Mesenteric fat pad (tissue), 1 donor: ENCODE measurements at places on chromosomes 3 and 15. TPM values are rescaled to one million over a fixed set of nuclear protein-coding genes. Genes with fewer than 3 reads are reported as not detected.

DNA sequence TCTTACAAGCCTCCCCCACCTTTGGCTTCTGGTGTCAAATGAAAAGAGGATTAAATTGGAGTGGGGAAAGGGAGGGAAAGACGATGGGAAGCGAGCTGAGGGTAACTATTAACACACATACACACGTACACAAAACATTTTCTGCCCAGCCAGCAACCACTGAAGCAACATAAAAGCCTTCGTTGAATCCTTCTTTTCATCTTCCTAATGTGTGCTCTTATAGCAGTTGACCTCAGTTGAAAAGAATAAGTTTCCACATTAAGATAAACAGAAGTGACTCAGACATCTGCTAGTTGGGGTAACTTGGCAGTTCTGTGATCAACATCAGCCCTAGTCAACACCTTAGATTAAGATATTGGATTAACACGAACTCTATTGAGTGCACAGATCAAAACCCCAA lies 558.5 kb downstream of the MECOM start:
- DNase-seq = no peak

DNA sequence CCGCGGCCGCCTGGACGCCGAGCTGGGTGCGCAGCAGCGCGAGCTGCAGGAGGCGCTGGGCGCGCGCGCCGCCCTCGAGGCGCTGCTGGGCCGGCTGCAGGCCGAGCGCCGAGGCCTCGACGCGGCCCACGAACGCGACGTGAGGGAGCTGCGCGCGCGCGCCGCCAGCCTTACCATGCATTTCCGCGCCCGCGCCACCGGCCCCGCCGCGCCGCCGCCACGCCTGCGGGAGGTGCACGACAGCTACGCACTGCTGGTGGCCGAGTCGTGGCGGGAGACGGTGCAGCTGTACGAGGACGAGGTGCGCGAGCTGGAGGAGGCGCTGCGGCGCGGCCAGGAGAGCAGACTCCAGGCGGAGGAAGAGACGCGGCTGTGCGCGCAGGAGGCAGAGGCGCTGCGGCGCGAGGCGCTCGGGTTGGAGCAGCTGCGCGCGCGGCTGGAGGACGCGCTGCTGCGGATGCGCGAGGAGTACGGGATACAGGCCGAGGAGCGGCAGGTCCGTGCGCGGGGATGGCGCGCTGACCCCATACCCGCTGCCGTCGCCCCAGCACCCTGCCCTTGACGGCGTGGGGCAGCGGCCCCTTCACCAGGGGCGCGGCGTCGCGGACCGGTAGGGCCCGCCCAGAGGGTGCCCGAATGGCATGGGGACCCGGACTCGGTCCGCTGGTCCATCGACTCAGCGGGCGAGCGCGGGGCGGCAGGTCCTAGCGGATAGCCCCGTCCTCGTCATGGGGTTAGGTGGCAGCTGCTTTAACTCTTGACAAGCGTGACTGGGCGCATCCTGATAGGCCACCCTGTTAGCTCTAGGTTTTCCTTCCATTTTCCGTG lies 848 bp downstream of the SYNM start:
- DNase-seq = peak; percentile 88

DNA sequence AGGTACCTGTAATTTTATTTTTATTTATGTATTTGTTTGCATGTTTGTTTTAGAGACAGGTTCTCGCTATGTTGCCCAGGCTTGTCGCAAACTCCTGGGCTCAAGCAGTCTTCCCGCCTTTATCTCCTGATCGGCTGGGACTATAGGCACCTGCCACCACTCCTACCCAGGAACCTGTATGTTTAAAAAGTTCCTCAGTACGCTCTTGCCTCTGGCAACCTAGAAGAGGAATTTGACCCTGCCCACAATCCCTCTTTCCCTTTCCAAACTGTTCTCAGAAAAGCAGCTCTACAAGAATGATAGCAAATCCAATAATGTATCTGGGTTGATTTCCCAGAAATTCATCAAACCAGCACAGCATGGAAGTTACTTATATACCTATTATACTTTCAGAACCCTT lies 20.9 kb upstream of the PHLDB2 start:
- no peak for DNase-seq

DNA sequence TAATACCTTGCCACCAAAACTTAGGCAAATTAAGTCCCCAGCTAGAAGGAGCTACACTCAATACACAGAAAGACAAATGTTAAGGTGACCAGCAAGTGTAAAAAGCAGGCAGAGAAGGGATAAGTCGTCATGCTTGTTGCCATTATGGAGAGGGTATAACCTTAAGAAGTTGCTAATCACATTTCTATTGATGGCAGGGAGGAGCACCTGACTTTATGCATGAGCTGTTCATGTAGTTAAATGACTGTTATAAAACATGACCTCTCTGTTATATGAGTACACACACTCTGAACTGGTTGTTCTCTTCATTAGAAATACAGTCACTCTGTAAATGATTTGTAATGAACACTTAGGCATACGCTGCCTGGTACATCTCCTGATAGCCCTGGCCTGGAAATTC lies 6.6 kb upstream of the CCNL1 start:
- no peak for DNase-seq

GRCh38 chr3:100882571-100882984 lies 110.6 kb downstream of the ABI3BP start:
- DNase-seq = no peak

GRCh38 chr15:40054855-40055575 lies 16.0 kb upstream of the SRP14 start:
- no peak for DNase-seq

DNA sequence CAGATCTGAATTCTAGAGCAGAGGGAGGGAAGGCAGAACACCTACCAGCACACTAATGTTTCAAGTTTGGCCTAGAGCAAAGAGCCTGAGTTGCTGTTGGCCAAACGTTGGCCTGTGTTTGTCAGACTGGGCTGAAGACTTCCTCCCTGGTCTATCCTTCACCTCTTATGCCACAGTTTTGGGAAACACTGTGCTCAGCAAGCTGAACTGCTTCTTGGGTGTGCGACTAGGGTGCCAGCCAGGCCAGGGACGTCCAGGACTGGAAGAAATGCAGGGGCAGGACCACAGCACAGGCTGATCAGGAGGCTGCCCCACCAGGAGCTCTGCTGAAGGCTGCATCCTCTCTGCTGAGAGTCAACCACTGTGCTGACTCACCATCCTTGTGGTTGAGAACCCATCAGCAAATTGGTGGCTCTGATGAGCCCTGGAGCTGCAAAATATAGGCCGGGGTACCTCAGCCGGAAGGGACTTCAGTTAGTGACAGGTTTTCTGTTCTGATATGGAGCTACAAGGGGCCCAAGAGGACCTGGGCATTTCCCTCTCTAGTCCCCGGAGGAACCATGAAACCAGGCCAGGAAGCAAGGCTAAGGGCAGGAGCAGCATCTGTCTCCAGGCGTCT lies 131.6 kb upstream of the RASGRP1 start:
- DNase-seq = no peak

The LNP1 gene
- 1.3 TPM for total RNA-seq

The IL17RC gene
- 28.8 TPM for total RNA-seq
